Progenitor cell of endocrine pancreas (in vitro differentiated cells): ENCODE measurements at places on chromosomes 2 and 18. TPM values are rescaled to one million over a fixed set of nuclear protein-coding genes. Genes with fewer than 3 reads are reported as not detected.

DNA sequence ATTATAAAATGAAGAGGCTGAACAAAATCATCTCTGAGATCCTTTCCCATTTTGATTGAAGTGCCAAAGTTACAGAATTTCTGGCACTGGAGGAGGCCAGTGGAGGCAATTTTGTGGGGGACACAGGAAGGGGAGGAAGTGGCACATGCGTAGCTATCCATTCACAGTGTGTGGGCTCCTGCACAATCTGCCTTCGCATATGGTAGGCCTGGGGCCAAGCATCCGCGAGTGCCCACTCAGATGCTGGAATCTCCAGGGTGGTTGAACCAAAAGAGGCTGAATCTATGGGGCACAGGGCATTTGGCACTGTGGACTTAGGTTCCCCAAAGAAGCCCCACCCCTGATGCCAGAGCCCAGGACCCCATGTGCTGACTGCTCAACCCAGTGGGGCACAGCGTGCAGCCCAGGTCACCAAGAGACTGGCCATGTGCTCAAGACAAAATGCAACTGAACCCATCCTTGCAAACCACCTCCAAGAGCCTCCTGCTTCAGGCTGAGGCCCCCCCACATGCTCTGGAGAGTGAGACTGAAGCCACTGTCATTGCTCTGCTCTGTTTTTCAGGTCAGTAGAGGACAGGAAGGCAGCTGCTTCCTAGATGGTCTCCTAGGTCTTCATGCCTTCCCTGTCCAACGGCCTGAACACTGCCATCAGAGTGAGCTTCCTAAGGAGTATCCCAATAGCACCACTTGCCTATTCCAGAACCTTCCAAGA is 28.5 kb downstream of the ST8SIA5 start:
- no peak for DNase-seq

DNA sequence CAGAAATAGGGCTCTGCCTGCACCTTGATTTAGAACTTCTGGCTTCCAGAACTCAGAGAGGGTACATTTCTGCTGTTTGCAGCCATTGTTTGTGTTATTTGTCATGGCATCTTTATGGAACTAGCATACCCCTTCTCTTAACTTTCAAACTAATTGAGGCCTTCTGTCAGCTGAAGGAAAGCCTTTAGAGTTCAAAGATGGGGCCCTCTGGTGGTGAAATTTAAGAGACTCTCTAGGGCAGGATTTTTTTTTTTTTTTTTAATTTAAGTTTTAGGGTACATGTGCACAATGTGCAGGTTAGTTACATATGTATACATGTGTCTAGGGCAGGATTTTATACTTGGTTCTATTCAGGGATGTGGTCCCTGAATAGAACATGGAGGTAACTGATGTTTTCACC is 260.6 kb upstream of the LINC00305 start:
- no peak for DNase-seq

DNA sequence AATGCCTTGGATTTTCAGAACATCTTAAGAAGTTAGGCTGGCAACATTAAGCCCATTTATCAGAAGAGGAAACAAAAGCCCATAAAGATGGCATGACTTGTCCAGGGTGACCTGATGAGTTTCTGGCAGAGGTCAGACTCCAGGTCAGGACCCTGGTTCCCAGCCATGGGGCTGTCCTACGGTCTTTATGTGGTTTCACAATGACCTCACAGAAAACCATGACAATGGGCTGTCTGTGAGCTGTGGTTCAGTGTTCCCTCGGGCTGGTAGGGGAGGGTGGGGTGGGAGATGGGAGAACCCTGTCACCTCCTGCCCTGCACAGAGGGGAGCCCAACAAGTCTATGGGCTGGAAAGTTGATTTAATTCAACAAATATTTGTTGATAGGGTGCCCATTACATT is 101.8 kb downstream of the LOXHD1 start:
- DNase-seq: no peak

GRCh38 chr2:96501886-96502810 is 3.0 kb downstream of the NEURL3 start:
- DNase-seq: no peak

DNA sequence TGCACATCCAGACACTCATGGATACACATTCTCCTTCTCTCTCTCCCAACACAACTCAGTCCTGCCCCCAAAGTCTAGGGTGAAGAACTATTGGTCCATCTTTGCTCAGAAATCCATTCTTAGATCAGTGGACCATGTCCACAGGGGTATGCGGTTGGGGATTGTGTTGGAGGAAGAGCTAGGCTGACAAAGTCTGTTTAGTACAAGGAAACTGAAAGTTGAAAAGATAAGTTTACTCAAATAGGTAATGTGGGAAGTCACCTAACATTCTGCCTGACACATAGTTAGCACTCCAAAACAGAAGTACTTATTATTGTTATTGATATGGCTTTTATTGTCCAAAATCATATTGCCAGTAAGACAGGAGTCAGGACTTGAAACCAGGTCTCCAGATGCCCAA is 55.9 kb downstream of the ALK start:
- DNase-seq: no peak

DNA sequence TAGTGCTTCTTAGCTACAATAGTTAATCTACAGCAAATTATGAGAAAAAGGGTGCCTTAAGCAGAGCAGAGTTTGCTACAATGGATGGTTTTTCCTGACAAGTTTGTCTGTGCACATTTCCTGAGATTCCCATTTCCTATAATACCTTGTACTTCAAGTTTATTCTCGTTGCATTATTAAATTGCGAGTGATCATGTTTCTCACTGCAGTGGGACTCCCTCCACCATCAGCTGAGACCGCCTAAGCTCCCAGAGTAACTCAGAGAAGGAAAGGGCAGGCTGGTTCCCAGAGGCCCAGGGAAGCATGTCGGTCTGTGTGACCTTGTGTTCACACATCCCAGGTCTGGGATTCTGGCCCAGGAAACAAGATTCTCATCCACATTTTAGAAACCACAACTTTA is 162.1 kb downstream of the ARL4C start:
- no peak for DNase-seq

DNA sequence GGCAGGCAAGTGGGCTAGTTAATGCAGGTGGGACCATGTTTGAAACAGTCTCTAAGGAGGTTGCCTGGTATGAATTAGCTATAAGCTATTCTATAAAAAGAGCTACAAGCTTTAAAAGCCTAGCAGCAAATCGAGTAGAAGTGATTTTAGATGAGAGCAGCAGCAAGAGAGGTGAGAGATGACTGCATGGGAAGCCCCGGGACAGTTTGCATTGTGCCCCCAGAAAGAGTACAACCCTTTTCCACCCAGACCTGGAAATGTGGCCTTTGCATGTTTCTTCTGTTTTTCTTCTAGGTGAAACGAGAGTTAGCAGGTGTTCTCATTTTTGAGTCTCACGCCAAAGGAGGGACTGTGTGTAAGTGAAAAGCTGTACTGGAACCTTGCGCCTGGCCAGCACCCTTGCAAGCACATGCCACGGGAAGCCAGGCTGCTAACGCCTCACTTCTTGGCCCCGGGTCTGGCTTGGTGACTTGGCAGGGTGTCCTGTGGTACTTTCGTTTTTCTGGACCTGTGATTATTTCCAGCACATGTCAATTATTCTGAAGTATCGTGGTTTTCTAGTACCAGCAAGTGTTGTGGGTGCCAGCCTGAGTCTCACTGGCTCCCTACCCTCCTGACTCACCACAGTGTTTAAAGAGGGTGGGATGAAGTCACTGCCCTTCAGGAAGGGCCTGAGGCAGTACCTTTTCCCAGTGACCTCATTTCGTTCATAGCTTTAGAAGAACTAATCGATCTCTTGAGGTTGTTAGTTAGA is 90.3 kb upstream of the MAP3K20 start:
- no peak for DNase-seq

GRCh38 chr18:12393998-12394397 is 13.7 kb upstream of the PRELID3A start:
- DNase-seq: no peak

GRCh38 chr2:177445200-177445599 is 52.6 kb downstream of the AGPS start:
- no peak for DNase-seq

DNA sequence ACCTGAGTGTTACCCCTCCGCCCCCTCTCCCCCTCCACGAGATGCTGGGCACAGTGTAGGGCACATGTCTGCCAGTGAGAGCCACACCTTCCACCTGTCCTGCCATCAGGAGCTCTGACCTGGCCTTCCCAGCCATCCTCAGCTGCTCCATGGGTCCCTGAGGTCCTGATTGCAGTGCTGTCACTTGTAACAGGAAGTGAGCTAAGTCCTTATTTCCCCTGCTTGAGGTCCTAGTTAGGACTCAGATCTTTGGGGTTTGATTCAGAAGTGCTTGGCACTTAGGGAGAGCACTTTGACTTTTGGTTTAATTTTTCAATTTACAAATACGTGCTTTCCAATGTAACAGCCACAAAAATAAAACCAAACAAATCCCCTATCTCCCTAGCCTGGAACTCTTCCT is 125.5 kb downstream of the WDSUB1 start:
- no peak for DNase-seq

DNA sequence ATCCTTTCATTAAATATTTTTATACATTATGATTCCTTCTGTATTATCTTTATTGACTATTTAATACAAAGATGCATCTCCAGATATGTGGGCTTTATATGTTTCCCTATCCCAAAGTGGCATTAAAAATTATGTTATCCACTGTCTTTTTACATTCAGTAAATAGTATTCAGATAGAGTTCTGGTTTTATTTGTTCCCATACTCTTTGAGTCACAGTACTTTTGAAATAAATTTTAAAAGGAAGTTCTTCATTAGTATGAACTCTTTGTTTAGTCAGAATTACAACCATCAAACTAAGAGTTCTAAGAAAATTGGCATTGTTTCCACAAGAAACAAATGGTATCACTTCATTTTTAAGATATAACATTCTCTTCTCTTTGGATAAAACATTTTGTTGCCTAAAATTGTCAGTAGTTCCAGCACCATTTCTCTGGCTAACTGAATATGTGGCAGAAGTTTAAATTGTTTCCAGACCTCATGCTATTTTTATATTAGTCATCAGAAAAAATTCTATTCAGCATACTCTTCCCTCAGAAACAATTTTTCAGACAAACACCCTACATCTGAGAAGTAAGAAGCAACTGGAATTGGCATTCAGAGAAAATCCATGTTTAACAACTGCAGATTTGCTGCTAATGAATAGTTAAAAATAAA is 88.5 kb upstream of the COL5A2 start:
- DNase-seq: no peak

DNA sequence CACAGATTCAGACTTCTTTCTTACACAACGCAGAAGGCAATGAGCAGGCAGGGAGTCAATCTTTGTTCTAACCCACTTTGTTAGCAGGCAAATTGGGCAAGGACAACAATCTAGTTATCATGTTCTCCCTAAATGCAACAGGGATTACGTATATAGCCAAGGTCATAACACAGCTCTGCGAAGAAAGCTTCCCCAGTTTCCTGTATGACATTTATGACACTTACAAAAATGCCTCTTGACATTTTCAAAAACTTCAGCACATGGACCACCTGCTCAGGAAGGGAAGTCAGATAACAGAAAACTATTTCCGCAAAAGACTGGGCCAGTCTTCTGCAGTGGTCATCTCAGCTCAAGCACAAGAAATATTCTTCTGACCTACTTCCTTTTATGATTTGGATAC is 106.1 kb downstream of the IRS1 start:
- DNase-seq: no peak

GRCh38 chr2:28915939-28916338 is 21.5 kb downstream of the WDR43 start:
- DNase-seq: no peak

DNA sequence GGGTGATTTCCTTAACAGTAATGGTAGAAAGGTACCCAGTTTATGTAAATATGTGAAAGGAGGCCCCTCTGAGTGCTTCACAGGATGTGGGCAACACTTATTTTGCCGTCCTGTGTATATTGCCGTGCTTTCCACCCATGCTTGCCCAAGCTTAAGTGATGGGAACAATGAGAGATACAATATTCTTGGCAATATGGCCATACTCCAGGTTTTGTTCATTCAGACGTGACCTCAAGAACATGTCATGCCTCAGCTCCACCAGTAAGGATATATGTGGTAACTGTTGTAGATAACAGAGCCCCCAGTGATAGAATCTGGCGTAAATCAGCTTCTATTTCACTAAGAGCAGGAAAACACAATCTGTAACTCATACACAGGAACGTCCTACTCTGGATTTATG is 318.7 kb downstream of the PTPRM start:
- no peak for DNase-seq

- DNase-seq: no peak
These were observed 57.7 kb downstream of the CCDC93 start for GRCh38 chr2:117956036-117956796.

DNA sequence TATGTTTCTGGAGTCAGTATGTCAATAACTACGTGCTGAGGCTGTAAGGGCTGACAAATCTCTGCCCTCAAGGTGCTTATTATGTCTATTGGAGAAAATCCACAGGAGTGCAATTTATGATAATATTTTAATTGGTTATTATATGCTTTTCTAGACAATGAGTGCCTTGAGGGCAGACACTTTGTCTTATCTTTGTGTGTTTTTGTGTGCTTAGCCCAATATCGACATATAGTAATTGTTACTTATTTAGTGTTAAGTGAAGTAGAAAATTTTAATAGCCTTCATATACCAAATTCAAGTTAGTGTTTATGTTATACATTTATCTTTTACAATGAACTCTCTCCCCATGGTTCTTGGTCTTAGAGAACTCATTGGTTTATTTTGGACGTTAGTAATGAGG is 118.9 kb downstream of the WDR7 start:
- DNase-seq: no peak

DNA sequence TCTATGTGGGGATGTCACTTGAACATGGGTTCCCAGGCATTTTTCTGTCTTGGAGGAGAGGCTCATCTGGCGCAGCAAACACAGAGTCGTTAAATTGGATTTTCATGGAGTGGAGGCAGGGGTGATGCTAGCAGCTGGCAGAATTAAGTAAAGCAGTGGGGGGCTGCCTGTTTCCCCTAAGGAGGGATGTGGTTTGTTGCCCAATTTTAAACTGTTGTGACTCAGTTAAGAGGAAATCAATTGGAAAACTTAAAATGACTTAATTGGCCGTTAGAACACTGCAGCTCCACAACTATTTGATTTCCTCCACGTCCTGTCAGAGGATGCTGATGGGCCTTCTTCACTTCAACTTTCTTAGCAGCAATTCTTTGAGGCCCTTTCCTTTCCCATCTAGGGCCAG is 354.1 kb upstream of the ATP5MC3 start:
- no peak for DNase-seq

DNA sequence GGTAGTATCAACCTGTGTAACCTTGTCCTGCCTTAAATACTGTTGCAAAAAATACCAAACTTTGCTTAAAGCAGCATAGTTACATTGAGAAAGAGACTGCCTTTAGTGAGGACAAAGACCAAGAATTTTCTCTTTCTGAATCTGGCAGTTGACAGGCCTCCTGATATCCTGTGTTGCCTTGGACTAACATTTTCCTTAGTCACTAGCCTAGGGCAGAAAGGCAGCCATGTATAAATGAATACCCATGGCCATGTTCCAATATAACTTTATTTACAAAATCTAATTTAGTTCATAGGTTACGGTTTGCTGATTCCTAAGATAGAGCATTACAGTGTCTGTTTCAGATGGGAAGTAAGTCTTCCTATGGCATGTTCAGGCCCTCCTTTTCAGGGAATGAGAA is 895.4 kb downstream of the CNTNAP5 start:
- no peak for DNase-seq

The ANKRD53 gene
- 3.7 and 5.4 TPM in 2 replicates for total RNA-seq

The CD207 gene
- total RNA-seq: not detected in 2 replicates

The LCT gene
- total RNA-seq: 0.19 TPM in 1 of 2 replicates, not detected in the other

The SERPINB11 gene
- total RNA-seq: not detected in 2 replicates

The GALNT3 gene
- 18.4 and 20.2 TPM in 2 replicates for total RNA-seq

The SLC8A1 gene
- total RNA-seq: 5.7 and 7.1 TPM in 2 replicates

The SERPINB3 gene
- total RNA-seq: not detected in 2 replicates
